Left cardiac atrium (tissue), 4 donors: ENCODE measurements at places on chromosomes 12 and 14. TPM values are rescaled to one million over a fixed set of nuclear protein-coding genes. Genes with fewer than 3 reads are reported as not detected.

Gene SRGAP1
- total RNA-seq: 5.5 TPM

Gene SPX
- total RNA-seq: 6.5 TPM

DNA sequence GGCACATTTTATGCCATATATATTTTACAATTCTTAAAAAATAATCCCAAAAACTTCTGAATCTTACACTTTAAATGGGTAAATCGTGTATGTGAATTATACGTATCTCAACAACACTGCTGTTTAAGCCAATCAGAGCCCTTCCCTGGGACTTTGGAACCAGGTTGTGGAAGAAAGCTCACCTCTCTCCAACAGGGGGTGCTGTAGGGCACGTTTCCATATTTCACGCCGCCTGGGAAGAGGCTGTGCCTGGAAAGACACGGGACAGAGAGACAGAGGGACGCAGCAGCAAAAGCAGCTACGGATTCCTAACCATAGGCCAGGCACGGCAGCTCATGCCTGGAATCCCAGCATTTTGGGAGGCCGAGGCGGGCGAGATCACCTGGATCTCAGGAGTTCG is 29.4 kb upstream of the FBRSL1 start:
- DNase-seq: no peak

Gene CD27
- total RNA-seq: 0.26 TPM

Gene MIP
- total RNA-seq: not detected
